ELR (cell line): ENCODE measurements at places on chromosomes 4 and X.

DNA sequence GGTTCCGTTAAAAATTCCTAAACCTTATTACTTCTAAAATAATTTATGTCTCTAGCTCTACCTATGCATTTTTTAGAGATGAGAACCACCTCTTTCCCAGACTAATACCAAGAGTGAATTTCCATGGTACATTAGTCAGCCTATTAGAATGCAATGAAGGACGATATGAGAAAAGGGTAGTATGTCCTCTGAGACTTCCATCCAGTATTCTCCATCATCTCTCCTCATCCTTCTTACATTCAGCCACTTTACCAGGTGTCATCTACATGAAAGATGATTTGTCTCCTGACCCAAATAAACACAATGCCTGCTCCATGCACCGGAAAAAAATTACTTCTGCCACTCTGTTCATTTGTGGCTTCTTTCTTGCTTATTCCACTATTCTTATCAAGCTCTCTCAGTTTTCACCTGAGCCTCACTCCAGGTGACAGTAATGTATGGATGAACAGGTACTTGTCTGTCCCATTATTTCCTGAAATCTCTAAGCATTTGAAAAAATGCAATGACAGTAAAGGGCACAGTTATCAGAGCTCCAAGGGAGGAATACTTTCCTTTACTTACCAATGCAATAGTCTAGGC is 97.9 kb downstream of the MAB21L2 start:
- DNase-seq = peak; percentile 68

- DNase-seq = peak; percentile 10
Observed at GRCh38 chrX:44842550-44843317, 1.1 kb upstream of the DUSP21 start.

GRCh38 chr4:150773729-150774449 is 191.9 kb downstream of the MAB21L2 start:
- no peak for DNase-seq

- DNase-seq = no peak
Observed at GRCh38 chr4:172938072-172938829, 230.4 kb upstream of the GALNT7 start.

- DNase-seq = no peak
Observed at GRCh38 chrX:55451626-55451989, 319 bp upstream of the MAGEH1 start.

DNA sequence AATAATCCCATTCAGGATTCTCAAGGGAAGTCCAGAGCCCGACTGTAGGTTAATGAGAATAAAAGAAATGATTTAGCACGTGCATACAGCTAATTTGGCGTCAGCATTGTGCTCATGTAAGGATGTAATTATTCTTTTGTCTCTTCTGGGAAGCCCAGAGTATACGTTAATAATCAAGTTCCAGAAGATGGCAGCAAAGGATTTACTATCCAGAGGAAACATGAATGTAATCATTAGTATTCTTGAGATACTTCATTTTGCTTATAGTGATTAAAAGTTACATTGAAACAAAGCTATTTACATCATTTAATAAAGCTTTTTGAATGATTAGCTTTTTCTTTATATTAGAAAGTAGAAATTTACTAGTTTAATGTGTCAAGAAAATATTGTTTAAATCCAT is 27.1 kb upstream of the MAP9 start:
- DNase-seq = peak; percentile 62

DNA sequence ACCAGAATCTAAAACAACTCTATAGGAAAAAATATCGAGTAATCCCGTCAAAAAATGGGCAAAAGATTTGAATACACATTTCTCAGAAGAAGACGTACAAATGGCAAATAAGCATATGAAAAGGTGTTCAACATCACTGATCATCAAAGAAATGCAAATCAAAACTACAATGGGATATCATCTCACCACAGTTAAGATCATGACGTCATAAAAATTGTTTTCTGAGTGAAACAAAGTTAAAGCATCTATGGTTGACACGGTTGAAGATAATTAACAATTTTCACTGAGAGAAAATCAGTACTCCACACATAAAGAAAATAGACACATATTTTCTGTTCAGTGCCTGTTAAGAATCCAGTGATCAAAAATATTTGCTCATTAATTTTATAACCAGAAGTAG is 1010.8 kb upstream of the ADGRL3 start:
- DNase-seq = no peak

DNA sequence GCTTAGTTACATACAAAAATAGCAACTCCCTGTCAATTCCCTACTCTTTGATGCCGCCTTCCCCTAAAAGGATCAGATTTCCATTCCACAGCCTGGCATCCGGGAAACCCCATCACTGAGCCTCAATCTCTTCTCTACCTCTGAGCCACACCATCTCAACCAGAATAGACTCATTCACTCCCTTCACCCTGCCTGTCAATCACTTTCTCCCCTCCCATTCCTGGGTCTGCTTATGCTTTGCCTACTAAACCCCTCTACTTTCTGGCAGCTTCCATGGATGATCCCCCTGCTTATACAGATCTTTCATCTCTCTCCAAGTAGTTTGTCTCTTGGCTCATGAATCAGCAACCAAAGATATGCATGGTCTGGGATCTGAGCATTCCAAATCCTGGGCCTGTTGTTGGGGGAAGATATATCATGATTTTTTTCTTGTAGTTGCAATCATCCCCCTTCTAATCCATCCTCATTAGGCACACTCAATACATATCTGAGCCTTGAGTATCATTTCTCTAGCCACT is 2.6 kb downstream of the AMER1 start:
- no peak for DNase-seq

- peak; percentile 6 for DNase-seq
Observed at GRCh38 chr4:109729117-109729717, 653 bp downstream of the PLA2G12A start.

- no peak for DNase-seq
Observed at GRCh38 chr4:77082886-77083608, 7.3 kb upstream of the CCNI start.

DNA sequence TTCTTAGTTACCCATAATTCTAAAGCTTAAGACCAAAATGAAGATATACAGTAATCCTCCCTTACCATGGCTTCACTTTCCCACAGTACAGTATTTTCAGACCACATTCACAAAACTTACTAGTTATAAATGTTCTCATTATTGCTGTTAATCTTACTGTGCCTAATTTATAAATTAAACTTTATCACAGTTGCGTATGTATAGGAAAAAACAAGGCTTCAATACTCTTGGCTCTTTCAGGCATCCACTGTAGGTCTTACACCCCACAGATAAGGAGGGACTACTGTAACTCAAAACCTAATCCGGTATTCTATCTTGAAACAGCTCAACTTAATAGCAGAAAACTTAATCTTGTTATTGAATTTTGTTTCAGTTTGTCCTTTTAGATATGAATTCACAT is 3.6 kb downstream of the HMGB2 start:
- no peak for DNase-seq

DNA sequence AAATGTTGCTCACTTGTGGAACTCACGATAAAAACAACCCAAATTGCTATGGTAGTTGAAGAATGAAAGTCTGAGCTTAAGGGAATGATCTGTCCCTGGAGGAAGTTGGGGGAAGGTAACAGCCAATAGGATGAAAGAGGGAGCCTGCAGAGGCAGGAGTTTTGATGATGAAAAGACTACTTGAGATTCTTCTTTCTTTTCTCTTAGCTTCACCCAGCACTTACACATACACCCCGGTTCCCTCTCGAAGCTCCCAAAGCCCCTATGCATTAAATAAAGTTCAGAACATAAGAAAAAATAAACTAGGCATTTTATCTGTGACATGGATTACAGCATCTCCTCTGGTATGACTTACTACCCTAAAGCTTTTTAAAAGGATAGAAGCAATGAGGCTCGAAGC is 122.9 kb upstream of the GATB start:
- no peak for DNase-seq

- no peak for DNase-seq
Observed at GRCh38 chr4:8742546-8742945, 129.1 kb downstream of the HMX1 start.

DNA sequence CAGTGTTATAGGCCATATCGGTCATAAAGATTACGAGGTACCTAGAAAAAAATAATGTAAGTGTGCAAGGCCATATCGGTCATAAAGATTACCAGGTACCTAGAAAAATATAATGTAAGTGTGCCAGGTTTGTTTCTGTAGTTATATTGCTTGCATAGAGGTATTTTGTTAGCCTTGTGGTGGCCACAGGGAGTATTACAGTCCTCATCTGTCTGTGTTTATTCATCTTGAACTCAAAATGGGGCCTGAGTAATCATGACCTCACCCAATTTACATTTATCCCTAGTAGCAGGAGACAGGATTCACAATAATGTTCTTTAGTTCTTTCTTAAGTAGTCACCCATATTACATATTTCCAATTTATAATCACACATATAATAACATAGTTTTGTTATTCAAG is 459.7 kb downstream of the MID1IP1 start:
- DNase-seq = peak; percentile 25

DNA sequence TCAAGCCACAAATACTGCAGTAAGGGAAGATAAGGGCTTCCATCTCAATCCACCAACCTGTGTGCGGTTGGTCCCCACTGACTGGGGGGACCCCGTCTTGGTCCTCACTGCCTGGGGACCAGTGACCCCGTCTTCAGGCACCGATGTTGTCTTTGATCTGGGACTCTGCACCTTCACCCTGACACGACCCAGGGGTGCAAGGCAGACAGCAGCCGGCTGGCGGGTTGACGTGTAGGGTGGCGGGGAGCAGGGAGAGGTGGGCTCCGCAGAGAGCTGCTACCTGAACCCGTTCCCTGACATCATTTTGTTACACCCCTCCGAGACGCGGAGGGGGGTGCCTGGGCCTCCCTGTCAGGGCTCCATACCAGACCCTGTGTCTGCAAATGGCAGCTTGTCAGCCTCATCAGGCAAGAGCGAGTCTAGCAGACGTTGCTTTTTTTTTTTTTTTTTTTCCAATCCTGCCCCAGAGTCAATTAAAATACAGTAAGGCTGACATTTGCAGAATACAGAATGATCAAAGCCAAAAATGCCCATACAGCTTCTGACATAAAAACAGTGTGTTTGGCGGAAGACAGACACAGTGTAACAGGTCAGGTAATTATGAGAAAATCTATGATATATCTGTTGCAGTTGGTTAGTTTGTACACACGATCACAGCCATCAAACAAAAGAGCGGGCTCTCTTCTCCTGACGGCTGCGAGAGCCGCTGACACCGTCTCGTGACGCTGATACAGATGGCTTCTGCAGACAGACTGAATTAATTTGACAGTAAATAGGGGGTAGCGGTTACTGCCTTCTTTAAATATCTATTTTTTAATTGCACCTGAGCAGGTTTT is 118.6 kb downstream of the CRLF2 start:
- no peak for DNase-seq

- DNase-seq = no peak
Observed at GRCh38 chrX:24253469-24253868, 60.4 kb downstream of the SUPT20HL2 start.
